ENCODE measurements at places on chromosomes 2 and 18.

DNA sequence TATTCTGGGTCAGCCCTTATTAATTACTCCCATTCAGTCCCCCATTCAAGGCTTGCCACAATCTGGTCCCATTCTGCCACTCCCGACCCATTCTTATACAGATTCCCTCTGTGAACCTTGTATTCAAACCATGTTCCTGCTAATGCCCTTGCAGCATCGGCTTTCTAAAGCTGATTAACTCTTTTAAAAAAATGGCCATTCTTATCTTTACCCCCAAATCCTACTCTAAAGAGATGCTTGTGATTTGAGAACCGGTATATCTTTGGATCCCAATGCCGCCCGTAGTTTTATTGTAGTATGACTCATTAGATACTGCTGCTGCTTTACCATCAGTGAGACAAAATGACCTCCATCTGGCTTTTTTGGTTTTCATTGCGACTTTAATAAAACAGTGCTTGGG is 72.2 kb downstream of the XRCC5 start:
- DNase-seq, result no peak

DNA sequence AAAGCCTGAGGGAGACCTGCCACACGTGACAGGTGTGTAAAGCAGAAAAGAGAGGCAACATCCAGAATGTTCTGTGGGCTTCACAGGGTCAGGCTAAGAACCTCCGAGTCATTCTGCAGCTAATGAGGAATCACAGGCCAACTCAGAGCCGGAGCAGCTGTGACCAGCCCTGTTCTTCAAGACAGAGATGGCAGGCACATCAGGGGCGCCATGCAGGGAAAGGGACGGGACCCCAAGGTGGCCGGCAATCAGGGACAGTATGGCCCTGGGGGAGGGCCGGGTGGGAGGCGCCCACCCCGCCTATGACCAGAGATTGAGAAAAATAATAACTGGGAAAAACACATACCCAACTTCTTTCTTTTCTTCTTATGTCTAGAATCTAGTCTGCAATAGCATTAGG is 316.7 kb upstream of the SALL3 start:
- no peak for DNase-seq

DNA sequence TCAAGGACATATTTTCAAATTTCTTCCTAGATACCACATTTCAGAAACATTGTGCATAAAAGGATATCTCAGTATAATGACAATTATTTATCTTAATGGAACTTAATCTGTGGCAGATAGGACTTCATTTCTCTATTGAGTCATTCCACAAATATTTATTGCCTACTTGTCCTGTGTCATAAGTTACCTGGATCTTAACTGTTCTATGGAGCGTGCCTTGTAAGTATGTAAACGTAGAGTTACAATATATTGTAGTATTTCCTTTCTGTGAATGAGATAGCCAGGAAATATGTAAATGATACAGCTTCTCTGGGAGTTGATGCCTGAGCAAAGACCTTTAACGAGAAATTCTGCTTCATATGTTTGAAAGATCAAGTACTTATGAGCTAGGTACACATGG is 2.5 kb downstream of the AGFG1 start:
- no peak for DNase-seq

- DNase-seq, result no peak
Observed at GRCh38 chr18:35602193-35602820, 20.8 kb downstream of the GALNT1 start.

- DNase-seq, result no peak
Observed at GRCh38 chr2:84878459-84878858, 2.4 kb downstream of the TRABD2A start.

- DNase-seq, result no peak
Observed at GRCh38 chr2:170885130-170885791, 43.8 kb upstream of the GORASP2 start.

- no peak for DNase-seq
Observed at GRCh38 chr2:68537809-68538208, 70.4 kb downstream of the APLF start.

DNA sequence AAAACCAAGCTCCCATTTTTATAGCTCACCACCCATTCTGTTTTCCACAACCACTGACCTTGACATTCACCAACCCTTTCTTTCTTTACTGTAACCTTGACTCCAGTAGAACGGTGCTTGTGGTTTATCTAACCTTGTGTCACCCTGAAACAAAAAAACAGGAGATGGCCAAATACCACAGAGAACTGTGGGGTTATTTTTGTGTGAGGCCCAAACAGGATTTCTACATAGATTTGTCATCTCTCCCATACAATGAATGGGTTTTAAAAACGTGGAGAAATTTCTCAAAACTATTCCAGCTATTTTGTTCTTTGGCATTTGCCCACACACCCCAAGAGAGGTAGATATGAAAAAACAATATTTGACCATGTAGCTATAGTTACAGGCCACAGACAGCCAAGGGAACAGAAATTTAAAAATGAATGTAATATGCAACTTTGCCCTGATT is 231.3 kb upstream of the TANK start:
- DNase-seq, result no peak

- DNase-seq, result no peak
Observed at GRCh38 chr2:8121826-8122513, 559.9 kb upstream of the ID2 start.

Data from NCI-H1694 treated with DMSO at 0.1 percent for 48 hours (cell line).